NCI-H1048 (cell line): ENCODE measurements at places on chromosomes 11 and 22.

GRCh38 chr11:79390923-79391322, 49.9 kb downstream of the TENM4 start:
- DNase-seq: no peak

DNA sequence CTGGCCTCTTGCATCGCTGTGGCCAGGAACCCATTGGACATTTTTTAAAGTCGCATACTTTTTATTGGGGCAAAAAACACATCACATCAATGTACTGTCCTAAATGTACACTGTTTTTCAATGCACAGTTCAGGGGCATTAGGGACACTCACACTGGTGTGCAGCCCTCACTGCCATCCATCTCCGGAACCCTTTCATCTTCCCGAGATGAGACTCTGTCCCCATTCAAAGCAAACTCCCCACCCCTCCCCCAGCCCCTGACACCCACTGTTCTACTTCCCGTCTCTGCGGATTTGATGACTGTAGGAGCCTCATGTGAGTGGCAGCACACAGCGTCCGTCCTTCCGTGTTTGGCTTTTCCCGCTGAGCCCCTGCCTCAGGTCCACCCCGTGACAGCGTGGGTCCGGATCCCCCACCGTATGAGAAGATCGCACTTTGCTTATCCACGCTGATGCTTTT, 41.8 kb upstream of the TH start:
- no peak for DNase-seq

GRCh38 chr22:38401336-38402084, 53.5 kb downstream of the KCNJ4 start:
- no peak for DNase-seq

- no peak for DNase-seq
Measured at GRCh38 chr11:110463153-110463552, 33.4 kb downstream of the FDX1 start.

DNA sequence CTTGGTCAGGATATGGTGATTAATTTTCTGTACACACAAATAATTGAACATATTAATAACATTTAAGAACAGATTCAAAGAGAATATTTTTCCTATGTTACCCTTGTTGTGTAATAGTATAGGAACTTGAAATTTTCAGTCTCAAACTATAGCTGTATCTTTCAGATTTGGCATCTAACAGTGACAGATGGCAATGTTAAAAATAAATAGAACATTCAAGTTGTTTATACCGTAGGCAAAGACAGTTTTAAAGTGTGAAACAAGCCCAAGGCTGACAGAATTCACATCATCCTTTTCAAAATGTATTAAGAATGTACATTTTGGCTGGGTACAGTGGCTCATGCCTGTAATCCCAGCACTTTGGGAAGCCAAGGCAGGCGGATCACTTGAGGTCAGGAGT, 92.6 kb upstream of the TP53AIP1 start:
- DNase-seq: no peak
